Natural killer cell (primary cell): ENCODE measurements at places on chromosomes 2 and 18. TPM values are rescaled to one million over a fixed set of nuclear protein-coding genes. Genes with fewer than 3 reads are reported as not detected.
A peak's percentile ranks its signal among the peaks of the same experiment; 100 is the strongest.

GRCh38 chr18:74623047-74623816 is 25.6 kb downstream of the ZNF407 start:
- no peak overlapping the region for H3K27ac ChIP-seq
- no peaks in the 10 kb centered on the region for H3K36me3 ChIP-seq
- DNase-seq = no peak
- no peaks in the 10 kb centered on the region for H3K27me3 ChIP-seq

GRCh38 chr18:8778386-8778785 is 73.0 kb downstream of the MTCL1 start:
- no peaks in the 10 kb centered on the region for H3K36me3 ChIP-seq
- no peaks in the 10 kb centered on the region for H3K4me1 ChIP-seq
- no peaks in the 10 kb centered on the region for H3K27me3 ChIP-seq
- H3K27ac ChIP-seq = no peak overlapping the region
- no peak overlapping the region for H3K4me3 ChIP-seq

- H3K27me3 ChIP-seq = no peaks in the 10 kb centered on the region
- no peaks in the 10 kb centered on the region for H3K4me1 ChIP-seq
- H3K27ac ChIP-seq = no peak overlapping the region
- H3K4me3 ChIP-seq = no peak overlapping the region
- H3K36me3 ChIP-seq = no peaks in the 10 kb centered on the region
- DNase-seq = no peak
Measured at GRCh38 chr2:182818925-182819324, 47.5 kb downstream of the FRZB start.

- peaks cover 20% of the 10 kb centered on the region for H3K4me1 ChIP-seq
- H3K27ac ChIP-seq = no peak overlapping the region
- H3K4me3 ChIP-seq = no peak overlapping the region
- H3K27me3 ChIP-seq = no peaks in the 10 kb centered on the region
Measured at GRCh38 chr18:13579874-13580273, 146.5 kb downstream of the FAM210A start.

DNA sequence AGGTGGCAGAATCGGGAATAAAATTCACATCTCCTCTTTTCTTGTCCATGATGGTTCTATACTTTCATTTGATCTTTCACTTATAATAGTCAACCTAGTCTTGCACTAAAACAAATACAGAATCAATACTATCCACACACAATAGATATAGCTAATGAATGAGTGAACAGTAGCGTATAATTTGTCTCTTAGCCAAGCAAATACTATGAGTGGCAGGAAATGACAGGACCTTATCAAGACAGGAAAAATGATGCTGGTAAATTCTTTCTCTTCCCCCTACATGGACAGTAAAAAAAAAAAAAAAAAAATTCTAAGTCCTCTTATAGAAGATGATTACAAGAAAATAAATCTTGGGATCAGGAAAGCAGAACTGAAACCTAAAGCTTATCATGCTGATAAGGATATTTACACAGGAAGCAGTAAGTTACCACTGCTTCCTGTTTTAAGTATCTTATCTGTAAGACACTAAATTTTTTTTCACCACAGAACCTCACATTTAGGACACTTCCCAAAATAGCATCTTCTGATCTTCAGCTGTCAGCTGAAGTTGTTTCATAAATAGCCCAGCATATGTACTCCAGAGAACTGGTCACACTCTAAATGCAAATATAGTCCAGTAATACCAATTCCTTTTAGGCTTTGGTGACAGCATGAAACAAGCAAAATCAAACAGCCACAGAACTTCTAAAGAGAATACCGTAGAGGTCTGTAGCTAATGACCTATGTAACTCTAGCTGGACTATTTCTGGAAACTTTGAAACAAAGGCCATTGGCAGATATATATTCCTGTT is 27.0 kb downstream of the IRS1 start:
- H3K27me3 ChIP-seq = peaks cover 7% of the 10 kb centered on the region
- H3K4me3 ChIP-seq = no peak overlapping the region
- H3K36me3 ChIP-seq = no peaks in the 10 kb centered on the region

GRCh38 chr18:40365526-40365925 is 1589.5 kb upstream of the PIK3C3 start:
- H3K4me3 ChIP-seq = no peak overlapping the region
- no peak for DNase-seq
- H3K36me3 ChIP-seq = no peaks in the 10 kb centered on the region
- H3K27me3 ChIP-seq = no peaks in the 10 kb centered on the region
- H3K27ac ChIP-seq = no peak overlapping the region
- H3K4me1 ChIP-seq = no peaks in the 10 kb centered on the region

GRCh38 chr18:79156327-79156726 is 87.1 kb downstream of the ATP9B start:
- peaks cover 7% of the 10 kb centered on the region for H3K36me3 ChIP-seq
- H3K27ac ChIP-seq = peak overlapping the region; percentile 72
- H3K4me3 ChIP-seq = no peak overlapping the region
- no peak for DNase-seq

DNA sequence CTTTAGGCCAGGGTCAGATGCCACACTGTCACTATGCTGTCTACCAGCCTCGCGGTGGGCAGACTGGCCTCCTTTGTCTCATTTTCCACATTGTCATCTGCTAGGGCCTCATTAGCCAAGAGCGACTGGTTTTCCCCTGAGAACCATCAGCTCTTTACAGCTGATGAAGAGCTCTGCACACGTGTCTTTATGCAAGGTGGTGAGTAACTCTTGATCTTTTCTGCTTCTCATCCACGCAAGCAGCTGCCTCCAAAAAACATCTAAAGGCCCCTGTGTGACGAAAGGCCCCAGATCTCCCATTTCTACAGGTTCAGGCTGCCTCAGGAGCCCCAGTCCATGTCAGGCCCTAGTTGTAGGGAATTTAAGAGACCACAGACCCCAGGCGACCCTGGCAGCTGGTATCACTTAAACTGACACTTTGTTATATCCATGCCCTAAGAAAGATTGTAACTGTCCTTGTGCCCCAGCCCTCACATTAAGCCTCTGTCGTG is 52.9 kb downstream of the DPYSL5 start:
- H3K4me3 ChIP-seq = no peak overlapping the region
- H3K27me3 ChIP-seq = peaks cover 2% of the 10 kb centered on the region
- no peak for DNase-seq
- H3K4me1 ChIP-seq = no peaks in the 10 kb centered on the region
- no peak overlapping the region for H3K27ac ChIP-seq

DNA sequence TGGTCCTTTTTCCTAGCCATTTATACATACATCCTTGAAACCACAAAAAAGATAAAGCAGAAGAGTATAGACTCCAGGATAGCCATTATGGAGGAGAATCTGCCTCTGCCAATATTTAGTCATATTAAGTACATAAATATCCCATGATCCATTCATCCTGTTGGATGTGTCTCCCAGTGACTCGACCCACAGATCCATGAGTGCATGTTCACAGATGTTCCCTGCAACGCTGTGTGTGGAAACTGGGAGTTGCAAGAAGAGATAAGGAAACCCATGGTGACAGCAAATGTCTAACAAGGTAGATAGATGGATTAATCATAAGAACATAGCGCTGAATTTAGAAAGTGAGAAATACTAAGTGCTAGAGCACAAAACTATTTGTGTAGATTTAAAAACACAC is 34.5 kb downstream of the STK39 start:
- DNase-seq = no peak
- H3K36me3 ChIP-seq = no peaks in the 10 kb centered on the region
- H3K27me3 ChIP-seq = no peaks in the 10 kb centered on the region
- H3K4me1 ChIP-seq = peaks cover 16% of the 10 kb centered on the region
- H3K27ac ChIP-seq = no peak overlapping the region

- DNase-seq = no peak
- H3K36me3 ChIP-seq = no peaks in the 10 kb centered on the region
- H3K4me1 ChIP-seq = no peaks in the 10 kb centered on the region
- no peak overlapping the region for H3K27ac ChIP-seq
Measured at GRCh38 chr2:31296641-31297287, 62.8 kb downstream of the EHD3 start.

DNA sequence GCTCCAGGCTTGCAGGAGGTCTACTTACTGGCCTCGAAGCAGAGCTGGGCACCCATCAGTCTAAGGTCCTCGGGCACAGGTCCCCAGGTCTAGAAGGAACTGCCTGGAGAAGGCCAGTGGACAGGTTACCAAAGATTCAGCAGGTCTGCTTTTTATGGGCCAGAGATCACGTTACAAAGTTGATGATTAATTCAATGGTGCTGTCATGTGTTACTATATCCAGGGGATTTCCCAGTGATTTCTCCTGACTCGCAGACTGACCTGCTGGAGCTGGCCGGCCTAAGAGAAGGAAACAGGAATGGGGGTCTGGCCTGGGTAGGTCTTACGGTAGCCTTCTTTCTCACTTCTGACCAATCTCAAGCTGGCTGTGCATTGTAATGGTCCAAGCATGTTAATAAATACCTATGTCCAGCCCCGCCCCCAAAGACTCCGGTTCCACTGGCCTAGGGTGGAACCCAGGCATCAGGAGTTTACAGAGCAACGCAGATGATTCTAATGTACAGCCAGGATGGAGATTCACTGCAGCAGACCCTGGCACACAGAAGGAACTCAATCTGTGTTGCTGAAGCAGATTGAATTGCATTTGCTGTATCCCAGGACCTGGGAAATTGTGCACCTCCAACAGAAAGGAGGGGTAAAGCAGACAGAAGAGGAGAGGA is at the start of gene NEURL3:
Gene NEURL3, minus strand, starts transcription at position 127 of the 659 bp plus-strand sequence. Its CDS starts 71 bp downstream, at position 56.
- DNase-seq = no peak
- peaks cover 31% of the 10 kb centered on the region for H3K4me1 ChIP-seq
- no peak within 1 kb of the TSS for H3K4me3 ChIP-seq

DNA sequence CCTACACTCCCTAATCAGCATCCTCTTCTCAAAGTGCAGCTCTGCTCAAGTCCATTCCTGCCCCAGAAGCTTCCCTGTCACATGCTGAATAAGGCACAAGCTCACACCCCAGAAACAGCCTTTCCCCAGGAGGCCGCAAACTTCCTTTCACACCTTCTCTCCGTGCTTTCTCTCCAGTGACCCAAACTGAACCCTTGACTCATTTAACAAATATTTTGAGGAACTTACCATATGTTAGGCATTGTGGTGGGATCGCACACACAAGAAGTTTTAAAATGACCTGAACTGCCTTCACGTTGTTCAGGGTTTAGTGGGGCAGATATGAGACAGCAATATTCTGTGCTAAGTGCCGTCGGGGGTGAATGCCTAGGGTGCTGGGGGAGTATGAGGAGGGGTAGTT is 161.3 kb downstream of the INSIG2 start:
- H3K4me1 ChIP-seq = no peaks in the 10 kb centered on the region
- no peaks in the 10 kb centered on the region for H3K36me3 ChIP-seq
- no peaks in the 10 kb centered on the region for H3K27me3 ChIP-seq
- H3K4me3 ChIP-seq = no peak overlapping the region
- H3K27ac ChIP-seq = no peak overlapping the region
- DNase-seq = no peak

- H3K27ac ChIP-seq = no peak overlapping the region
- H3K4me3 ChIP-seq = no peak overlapping the region
Measured at GRCh38 chr18:57223144-57223870, 76.4 kb downstream of the BOD1L2 start.

GRCh38 chr18:50427896-50428295 is 53.0 kb downstream of the SKA1 start:
- no peak overlapping the region for H3K27ac ChIP-seq
- H3K4me3 ChIP-seq = no peak overlapping the region
- no peaks in the 10 kb centered on the region for H3K4me1 ChIP-seq
- H3K36me3 ChIP-seq = no peaks in the 10 kb centered on the region
- no peaks in the 10 kb centered on the region for H3K27me3 ChIP-seq

- H3K27ac ChIP-seq = no peak overlapping the region
- peaks cover 75% of the 10 kb centered on the region for H3K27me3 ChIP-seq
- DNase-seq = no peak
Measured at GRCh38 chr2:161426455-161426921, 10.4 kb downstream of the TBR1 start.

- H3K27ac ChIP-seq = no peak overlapping the region
- DNase-seq = no peak
- H3K4me3 ChIP-seq = no peak overlapping the region
- H3K4me1 ChIP-seq = no peaks in the 10 kb centered on the region
Measured at GRCh38 chr2:33246432-33246831, 230.0 kb upstream of the RASGRP3 start.

DNA sequence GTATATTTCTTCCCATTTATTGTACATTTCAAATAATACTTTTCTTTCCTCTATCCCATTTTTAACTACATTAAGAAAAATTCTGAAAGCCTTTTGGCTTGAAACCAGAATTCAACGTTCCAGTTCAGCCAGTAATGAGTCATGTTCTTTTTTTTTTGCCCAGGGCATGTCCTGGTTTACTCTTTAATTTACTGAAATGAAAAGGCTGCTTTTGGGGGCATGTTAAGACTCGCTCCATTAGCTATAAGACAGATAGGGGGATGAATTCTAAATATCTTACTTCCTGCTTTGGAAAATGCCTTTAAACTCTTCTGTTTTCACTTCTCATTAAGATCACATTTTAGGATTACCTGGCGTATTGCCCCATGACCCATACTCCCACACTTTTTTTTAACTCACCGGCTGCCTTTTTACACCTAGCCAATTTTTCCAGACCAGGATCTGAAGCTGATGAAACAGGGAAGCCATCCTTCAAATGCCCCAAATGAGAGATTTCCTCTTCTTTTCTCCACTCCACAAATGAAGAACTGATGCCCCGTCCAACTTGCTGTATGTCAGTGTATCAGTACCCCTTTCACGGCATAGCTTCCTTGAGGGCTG is 585 bp downstream of the ABCA12 start:
- H3K4me1 ChIP-seq = no peaks in the 10 kb centered on the region
- H3K27ac ChIP-seq = no peak overlapping the region
- H3K36me3 ChIP-seq = no peaks in the 10 kb centered on the region
- no peak overlapping the region for H3K4me3 ChIP-seq

GRCh38 chr2:100126897-100127401 is 15.4 kb downstream of the AFF3 start:
- no peak overlapping the region for H3K4me3 ChIP-seq
- no peak for DNase-seq
- H3K36me3 ChIP-seq = no peaks in the 10 kb centered on the region
- H3K4me1 ChIP-seq = no peaks in the 10 kb centered on the region
- no peaks in the 10 kb centered on the region for H3K27me3 ChIP-seq

ANKRD30B gene
- not detected for total RNA-seq

GPR17 gene
- not detected for total RNA-seq

AGXT gene
- total RNA-seq = not detected

LBX2 gene
- total RNA-seq = 1.8 TPM

CLEC4F gene
- total RNA-seq = 0.33 TPM

SLC5A7 gene
- not detected for total RNA-seq

SRD5A2 gene
- not detected for total RNA-seq

DOCK10 gene
- total RNA-seq = 182 TPM

NEMP2 gene
- total RNA-seq = 21.0 TPM

CYP27A1 gene
- total RNA-seq = 1.6 TPM
